ENCODE measurements at places on chromosomes 2 and 18.
A peak's percentile ranks its signal among the peaks of the same experiment; 100 is the strongest.

DNA sequence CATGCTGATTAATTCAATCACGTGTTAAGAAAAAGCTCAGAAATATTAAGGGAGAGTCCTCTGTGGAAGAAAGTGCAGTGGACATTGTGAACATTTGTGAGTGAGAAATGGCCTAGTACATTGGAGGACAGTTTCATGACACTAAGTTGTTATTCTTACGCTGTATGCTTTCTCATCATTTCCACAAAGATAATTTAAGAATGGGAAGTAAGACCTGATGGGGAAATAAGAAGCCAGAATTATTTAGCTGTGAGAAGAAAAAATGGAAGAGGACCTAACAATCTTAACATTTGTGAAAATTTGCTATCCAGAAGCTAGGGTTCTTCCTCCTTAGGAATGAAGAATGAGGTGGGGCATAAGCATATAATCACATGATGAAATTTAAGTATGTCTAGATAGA is 15.2 kb upstream of the RAPH1 start:
- DNase-seq, result no peak

GRCh38 chr2:83572400-83572799 is 886.7 kb downstream of the SUCLG1 start:
- DNase-seq, result no peak

- DNase-seq, result peak; percentile 12
Measured at GRCh38 chr2:135909976-135910375, 33.7 kb upstream of the MCM6 start.

DNA sequence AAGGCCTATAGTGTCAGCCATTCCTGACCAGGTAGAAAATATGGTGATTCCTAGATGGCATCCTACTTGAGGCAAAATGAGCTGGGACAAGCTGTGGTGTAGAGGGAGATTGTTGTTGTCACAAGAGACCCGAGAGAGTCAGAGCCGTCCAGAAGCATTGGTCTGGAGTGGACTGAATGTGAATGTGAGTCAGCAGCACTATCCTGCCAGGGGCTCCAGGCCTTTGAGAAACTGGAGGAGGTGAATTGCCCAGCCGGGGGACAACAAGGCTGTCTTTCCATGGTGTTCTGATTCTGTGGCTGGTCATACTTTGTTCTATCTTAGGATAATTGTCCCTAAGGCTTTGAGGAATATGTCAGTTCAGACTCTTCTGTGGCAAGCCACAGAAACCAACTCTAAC is 29.4 kb upstream of the EIF2AK3 start:
- no peak for DNase-seq

All from AG04449 (cell line).